ENCODE measurements at places on chromosomes 1 and 21.

DNA sequence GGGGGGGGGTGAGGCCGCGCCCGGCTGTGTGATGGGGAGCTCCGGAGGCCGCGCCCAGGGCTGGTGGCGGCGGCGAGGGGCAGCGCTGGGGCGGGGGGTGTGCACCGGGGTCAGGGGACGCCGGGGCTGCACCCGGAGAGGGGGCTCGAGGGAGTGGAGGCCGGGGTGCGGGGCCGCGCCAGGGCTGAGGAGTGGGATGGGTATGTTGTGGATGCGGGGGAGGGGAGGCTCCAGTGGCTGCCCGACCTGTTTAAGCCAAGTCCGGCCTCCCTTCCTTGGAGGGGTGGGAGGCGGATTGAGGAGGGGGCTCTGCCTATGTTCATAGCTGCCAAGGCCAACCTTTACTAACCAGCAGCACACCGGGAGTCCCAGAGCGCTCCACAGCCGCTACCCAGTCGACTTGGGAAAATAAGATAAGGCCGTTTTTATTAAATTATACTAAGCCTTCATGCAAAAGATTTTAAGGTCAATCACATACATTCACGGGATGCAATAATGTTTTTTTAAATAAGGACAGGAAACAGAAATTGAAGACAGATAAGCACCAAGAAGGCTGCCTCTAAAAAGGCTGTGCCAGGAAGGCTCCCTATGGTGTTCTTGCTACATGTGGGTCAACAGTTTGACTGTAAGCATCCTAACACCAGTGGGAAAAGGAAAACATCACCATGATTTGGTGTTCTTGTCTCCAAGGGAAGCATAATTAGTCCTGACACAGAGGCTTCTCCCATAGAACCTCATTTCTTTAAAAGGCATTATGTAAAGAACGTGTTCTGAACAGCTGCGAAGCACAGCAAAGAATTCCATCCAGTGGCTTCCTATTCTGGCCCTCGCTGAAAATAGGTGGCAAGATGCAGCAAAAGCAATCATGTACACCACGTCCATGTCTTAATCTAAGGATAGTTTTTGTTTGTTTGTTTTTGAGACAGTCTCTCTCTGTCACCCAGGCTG lies 626 bp upstream of the HLCS start:
- DNase-seq, result no peak

DNA sequence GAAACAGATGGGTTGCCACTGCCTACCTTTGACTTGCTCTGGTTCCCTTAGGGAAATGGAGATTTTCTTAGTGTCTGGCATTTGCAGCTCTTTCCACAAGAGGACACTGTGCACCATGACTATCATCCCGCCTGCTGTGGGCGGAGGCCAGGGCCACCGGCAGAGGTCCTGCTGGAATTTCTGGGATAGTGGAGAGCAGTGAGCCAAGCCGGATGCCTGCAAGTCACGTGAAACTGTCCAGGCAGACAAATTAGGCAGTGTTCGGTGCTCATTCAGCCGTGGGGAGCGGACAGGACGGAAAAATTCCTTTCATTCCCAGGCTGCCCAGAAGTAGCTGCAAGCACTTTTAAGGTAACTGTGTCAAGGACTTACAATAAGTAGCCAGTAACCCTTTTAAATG lies 43.4 kb downstream of the IGSF5 start:
- no peak for DNase-seq

- no peak for DNase-seq
Observed at GRCh38 chr1:225771661-225772322, 5.8 kb upstream of the SRP9 start.

GRCh38 chr1:1048765-1049164 lies 25.3 kb downstream of the RNF223 start:
- DNase-seq, result no peak

DNA sequence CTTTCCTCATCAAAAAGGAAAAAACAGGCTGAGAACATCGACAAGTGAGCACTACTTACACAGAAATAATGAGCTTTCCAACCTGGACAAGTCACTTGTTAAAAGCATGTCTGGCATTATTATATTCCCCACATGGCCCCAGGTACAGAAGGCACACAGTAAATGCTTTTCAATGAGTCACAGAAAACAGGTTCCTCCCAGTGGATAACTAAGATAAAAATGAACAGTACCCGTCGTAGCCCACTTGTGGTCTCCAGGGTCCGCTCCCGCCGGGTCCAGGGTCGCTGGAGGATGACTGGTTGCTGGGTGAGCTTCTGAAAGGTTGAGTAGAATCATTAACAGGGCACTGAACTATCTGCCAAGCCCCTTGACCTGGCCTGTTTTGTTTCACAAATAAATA lies 186.6 kb downstream of the SIPA1L2 start:
- no peak for DNase-seq

DNA sequence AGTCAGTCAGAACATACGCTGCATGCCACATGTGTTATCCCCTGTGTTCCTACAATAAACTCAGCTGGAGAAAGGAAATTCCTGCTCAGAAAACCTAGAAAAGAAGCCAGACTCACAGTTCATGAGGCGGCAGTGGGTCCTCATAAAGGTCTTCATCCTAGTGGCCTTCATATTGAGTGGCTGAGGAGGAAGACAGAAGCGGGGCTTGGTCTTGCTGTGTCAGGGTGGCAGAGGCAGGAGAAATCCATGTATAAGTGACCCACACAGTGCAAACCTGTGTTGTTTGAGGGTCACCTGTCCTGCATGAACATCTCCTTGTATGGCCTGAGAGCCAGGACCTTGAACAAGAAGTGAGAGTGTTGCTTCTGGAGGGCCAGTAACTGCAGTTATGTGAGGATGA lies 4.0 kb upstream of the WNT3A start:
- no peak for DNase-seq

DNA sequence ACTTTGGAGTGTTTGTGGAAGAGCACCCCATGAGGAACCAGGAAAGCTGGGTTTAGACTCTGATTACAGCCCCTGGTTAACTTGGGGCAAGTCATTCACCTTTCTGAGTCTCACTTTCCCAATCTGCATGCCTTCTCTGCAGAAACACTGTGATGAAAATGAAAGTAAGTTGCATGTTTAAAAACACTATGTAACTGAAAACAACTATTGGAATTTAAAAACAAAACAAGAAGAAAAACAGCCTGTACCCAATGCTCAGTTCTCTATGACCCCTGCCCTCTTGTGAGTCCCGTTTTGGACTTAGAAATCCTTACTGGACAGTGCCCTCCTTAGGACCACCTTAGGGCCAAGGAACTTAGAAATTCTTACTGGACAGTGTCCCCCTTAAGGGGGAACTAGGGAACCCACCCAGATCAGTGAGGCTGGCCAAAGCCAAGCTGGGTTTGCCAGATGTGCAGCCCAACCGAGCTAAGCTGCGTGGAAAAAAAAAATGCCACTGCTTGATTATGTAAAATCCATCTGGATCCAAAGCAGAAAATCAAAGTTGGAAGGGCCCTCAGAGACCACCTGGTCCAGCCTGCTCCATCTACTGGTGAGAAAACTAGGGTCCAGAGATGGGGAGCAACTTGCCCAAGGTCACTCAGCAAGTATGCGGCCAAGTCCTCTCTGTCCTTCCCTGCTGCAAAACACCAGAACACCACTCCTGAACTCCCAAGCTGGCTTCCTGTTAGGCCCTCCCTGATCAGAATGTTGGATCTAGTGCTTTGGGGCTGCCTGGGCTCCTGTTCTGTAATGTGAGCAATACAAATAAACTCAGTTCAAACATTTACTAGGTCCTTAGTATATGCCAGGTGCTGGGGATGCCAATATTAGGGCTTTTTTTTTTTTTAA lies 77.7 kb downstream of the MRPL37 start:
- DNase-seq, result no peak

DNA sequence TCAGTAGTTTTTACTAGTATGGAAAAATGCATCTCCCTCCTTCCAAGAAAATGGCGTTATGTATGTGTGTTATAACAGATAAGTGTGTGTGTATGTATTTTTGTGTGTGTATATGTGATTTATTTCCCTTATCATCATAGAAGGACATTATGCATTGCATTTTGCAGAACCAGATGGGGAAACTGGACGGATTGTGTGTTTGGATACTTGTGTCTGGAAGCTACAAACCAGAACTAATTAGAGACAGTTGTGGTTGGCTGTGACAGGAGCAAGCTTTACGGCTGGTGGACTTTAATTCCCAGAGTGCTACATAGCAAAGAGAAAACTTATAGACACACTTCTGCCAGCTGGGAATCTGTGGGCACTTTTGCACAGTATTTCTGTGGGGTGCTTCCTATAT lies 162.5 kb downstream of the RWDD3 start:
- DNase-seq, result no peak

DNA sequence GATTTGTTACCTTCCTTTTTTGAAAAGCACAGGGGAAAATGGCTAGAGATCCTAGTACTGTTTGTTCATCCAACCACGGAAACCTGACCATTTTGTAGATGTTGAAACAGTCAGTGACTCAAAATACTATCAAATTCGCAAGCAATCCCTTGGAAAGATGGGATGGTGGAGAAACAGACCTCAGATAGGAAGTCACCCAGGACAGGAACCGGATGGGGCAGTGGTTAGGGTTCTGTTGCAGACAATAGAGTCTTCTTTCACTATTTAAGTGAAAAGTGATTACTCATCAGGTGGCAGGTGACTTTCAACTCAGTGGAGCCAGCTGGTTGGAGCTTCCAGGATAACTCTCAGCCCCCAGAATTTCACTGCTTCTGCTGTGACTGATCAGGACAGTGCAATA lies 17.0 kb downstream of the LHX4 start:
- no peak for DNase-seq

All from stimulated activated CD4-positive, alpha-beta T cell treated with anti-CD3 and anti-CD28 coated beads, Interleukin-4, amount 100 ng/mL, for 4 hours (primary cell).